ENCODE measurements at places on chromosomes 5 and 9. TPM values are rescaled to one million over a fixed set of nuclear protein-coding genes. Genes with fewer than 3 reads are reported as not detected.

FBN2 gene
- 81.6 TPM for total RNA-seq

ZNF366 gene
- under 0.01 TPM for total RNA-seq

PALM2AKAP2 gene
- total RNA-seq, result 24.5 TPM

ABO gene
- total RNA-seq, result not detected

C5orf58 gene
- total RNA-seq, result not detected

TIGD6 gene
- 6.1 TPM for total RNA-seq

C7 gene
- total RNA-seq, result under 0.01 TPM

STKLD1 gene
- total RNA-seq, result 0.32 TPM

PIP5K1B gene
- total RNA-seq, result under 0.01 TPM

SLC24A2 gene
- total RNA-seq, result not detected

DRD1 gene
- total RNA-seq, result under 0.01 TPM

ZNF883 gene
- total RNA-seq, result 2.2 TPM

GRCh38 chr5:9712506-9712905, 82.4 kb upstream of the TAS2R1 start:
- DNase-seq, result peak; percentile 82

DNA sequence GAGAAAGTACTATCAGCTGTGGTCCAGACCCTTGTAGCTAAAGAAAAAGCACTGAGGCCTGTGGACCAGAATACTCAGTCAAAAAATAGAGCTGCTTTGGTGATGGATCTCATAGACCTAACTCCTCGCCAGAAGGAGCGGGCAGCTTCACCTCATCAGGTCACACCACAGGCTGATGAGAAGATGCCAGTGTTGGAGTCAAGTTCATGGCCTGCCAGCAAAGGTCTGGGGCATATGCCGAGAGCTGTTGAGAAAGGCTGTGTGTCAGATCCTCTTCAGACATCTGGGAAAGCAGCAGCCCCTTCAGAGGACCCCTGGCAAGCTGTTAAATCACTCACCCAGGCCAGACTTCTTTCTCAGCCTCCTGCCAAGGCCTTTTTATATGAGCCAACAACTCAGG, 8.9 kb downstream of the RAB24 start:
- DNase-seq, result no peak

- no peak for DNase-seq
Measured at GRCh38 chr5:127863610-127864395, 160.6 kb downstream of the CCDC192 start.

GRCh38 chr5:15620501-15620900, 120.5 kb downstream of the FBXL7 start:
- DNase-seq, result peak; percentile 49

- DNase-seq, result peak; percentile 75
Measured at GRCh38 chr9:129489838-129490582, 130.9 kb downstream of the C9orf50 start.

GRCh38 chr9:33517373-33517772, 6.7 kb upstream of the ANKRD18B start:
- peak; percentile 48 for DNase-seq

GRCh38 chr5:1161108-1161832, 40.1 kb upstream of the SLC6A19 start:
- DNase-seq, result no peak

GRCh38 chr5:134604908-134605307, 27.7 kb downstream of the SAR1B start:
- no peak for DNase-seq

- no peak for DNase-seq
Measured at GRCh38 chr9:106120071-106120470, 425.7 kb downstream of the TMEM38B start.

GRCh38 chr9:118896324-118897000, 472.8 kb downstream of the BRINP1 start:
- no peak for DNase-seq

DNA sequence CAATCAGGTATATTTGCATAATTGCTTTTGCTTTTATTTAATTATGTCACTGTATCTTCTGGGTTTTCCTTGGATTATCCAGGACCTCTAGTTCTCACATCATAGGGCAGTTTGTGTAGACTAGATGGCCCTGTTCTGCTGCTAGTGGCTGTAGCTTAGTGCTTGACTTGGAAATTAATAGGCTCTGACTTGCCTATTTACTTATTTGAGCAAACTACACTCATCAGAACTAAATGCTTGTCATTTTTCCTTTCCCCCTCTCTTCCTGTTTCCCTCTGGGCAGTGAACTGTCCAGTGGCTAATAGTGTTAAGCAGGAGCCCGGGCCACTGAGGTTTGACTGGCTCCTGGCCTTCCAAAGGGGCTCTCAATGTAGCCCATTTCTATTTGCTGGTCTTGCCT, 135.7 kb downstream of the MAN2A1 start:
- no peak for DNase-seq

DNA sequence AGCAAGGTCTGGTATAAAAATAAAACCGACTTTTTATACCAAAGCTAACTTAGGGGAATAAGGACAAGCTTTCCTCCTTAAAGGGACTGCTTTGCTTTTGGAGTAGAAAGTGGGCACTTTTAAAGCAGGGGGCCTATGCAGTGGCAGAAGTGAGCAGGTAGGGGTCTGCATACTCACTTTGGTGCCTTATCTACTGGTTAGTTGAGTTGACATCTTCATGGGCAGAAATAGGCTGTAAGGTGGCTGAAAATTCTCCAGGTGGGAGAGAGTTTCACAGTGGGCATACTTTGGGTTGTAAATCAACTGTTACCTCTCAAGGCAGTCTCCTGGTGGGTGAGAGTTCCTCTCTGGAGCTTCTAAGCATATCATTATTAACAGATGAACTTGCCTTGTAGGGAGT, 24.8 kb downstream of the OSMR start:
- no peak for DNase-seq

DNA sequence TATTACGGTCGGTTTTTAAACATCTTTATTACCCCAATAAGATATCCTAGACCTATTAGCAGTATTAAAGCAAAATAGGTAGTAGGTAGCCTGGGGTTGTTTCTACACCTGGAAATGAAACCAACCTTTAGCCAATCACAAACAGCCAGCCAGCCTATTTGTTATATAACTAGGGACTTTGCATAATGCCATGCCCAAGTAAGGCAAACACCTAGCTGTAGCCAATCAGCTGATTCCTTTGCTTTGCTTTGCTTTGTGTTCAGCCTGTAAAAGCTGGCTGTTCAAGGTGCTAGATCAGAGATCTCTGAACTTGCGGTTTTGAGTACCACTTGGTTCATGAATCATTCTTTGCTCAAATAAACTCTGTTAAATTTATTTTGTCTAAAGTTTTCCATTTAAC, 46.5 kb upstream of the SETD9 start:
- DNase-seq, result no peak

DNA sequence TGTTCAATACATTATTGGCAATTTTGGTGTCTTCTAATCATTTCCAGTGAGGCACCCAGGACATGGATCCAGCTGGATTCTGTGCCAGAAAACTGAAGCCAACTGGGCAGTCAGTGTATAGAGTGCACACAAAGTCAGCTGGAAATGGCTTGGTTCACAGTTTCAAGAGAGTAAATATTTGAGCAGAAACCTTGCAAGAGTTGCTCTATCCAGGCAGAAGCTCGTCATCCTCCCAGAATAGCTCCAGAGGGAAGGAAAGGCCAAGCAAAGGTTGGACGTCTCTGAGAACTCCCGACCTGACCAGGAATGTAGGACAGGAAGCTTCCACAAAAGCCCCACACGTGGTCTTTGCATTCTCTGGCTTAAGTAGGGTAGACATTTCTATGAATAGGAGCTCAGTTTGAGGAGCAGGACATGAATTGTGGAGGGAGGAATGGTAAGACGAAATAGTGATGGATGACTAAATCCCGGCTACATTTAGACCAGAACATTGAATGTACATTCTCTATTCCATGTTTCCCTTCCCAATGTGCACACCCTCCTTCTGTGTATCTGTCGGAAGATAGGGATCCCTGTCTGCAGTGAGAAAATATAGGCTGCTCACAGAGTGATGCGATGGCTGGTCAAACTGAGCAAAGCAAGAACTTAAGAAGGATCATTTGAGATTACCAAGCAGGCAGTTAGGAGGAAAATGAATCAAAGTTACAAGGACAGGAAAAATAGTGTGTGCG, 72.7 kb upstream of the FCN2 start:
- DNase-seq, result peak; percentile 68

GRCh38 chr5:75639535-75640311, 28.5 kb downstream of the ANKDD1B start:
- no peak for DNase-seq

- DNase-seq, result peak; percentile 64
Measured at GRCh38 chr9:83956436-83957247, 23.4 kb downstream of the HNRNPK start.

DNA sequence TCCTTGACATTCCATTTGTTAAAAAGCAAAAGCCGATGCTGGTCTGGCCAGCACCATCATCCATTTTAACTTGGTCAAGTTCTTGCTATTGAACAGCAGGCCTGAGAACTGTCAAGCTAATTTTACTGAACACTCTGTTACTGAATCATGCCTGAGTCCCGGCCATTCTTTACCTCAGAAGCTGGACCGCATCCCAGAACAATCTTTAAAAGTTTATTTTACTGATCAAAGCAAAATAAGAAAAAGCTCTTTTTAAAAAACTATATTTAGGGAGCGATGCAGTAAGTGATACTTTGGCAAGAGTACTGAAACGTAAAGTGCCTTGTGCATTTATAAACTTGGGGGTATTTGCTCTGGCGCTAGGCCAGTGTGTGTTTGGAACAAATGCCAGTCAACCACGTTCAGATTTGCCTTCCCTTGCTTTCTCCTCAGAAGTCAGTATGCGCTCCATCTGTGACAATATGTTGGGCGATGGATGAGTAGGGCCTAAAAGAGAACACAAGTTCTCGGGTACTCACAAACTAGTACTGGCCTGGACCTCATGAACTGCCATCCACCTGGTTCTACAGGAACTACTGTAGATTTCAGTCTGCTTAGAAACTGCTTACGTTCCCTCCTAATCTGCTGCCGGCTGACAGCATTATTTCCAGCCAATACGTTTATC, 161.9 kb downstream of the MAPKAP1 start:
- peak; percentile 63 for DNase-seq

- DNase-seq, result peak; percentile 42
Measured at GRCh38 chr5:76836181-76836580, 13.6 kb upstream of the S100Z start.

- no peak for DNase-seq
Measured at GRCh38 chr5:178301641-178302040, 69.0 kb upstream of the PHYKPL start.

DNA sequence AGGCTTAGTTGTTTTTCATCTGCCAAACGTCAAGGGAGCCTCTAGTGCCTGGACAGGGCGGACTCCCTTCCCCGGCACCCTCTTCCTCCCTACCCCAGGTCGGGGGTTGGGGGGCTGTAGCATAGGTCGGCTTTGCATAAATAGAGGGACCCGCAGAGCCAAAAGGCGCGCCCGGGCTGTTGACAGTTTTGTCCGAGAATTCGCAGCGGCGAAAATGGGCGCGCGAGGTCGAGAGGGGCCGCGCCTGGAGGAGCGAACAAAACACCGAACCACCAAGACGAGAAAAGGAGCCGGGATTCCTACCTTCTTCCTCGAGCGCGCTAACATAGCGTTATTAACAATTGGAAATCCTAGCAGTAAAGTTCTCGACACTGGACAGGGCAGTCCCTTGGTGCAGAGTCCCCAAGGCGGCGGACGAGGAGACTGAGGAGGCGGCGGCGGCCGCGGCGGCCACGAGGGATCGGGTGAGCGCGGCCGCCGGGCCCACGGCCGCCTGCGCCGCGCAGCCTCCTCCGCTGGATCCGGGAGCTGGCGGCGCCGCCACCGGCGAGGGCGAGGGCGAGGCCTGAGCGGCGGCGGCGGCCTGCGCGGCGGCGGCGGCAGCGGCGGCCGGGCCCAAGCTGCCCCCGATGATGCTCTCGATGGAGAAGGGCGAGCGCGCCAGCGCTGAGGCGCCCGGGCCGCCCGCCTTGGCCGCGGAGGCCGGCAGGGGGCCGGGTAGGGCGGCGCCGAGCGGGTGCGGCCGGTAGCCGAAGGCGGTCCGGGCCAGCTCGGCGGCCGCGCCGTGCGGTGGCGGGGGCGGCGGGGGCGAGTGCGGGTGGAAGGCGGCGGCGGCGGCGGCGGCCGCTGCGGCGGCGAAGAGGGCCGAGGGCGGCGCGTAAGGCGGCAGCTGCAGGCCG, 1.7 kb downstream of the FOXD1 start:
- peak; percentile 13 for DNase-seq

DNA sequence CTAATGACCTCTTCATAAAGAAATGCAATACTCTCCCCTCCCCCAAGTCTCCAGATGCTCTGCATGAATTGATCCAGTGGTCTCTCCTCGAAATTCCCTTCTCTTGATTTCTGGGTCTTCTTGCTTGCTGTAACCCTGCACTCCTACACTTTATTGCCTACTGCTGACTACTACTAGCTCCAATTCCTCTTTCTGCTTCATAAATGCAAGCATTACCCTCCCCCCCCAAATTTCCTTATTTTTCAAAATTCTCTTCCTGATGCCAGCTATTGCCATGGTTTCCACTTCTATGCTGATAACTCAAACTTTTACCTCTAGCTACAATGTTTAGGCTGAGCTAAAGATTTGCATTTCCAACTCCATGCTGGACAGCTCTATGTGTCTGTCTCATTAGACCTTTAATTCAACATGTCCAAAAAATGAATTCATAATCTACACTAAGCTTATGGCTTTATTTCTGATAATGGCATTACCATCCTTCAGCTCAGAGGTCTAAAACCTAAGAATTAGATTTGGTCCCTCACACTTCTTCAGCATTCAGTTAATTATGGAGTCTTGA, 1.4 kb downstream of the ZBTB26 start:
- no peak for DNase-seq

GRCh38 chr5:178155065-178155464, 1.4 kb upstream of the NHP2 start:
- no peak for DNase-seq

GRCh38 chr5:149310947-149311658, 34.2 kb upstream of the GRPEL2 start:
- peak; percentile 37 for DNase-seq

GRCh38 chr9:108688676-108689075, 167.1 kb downstream of the ACTL7B start:
- DNase-seq, result no peak

GRCh38 chr9:19231126-19231903, 822 bp downstream of the DENND4C start:
- peak; percentile 38 for DNase-seq

- peak; percentile 99 for DNase-seq
Measured at GRCh38 chr9:93095205-93096130, 549 bp upstream of the CARD19 start.

- DNase-seq, result no peak
Measured at GRCh38 chr5:127176769-127177168, 103.5 kb upstream of the C5orf63 start.

GRCh38 chr5:151885138-151885908, 39.3 kb downstream of the GLRA1 start:
- DNase-seq, result no peak

GRCh38 chr5:39420482-39421145, 4.2 kb downstream of the DAB2 start:
- peak; percentile 51 for DNase-seq

- DNase-seq, result peak; percentile 87
Measured at GRCh38 chr9:133074111-133074651, 12.4 kb downstream of the CEL start.

All from fibroblast of villous mesenchyme (primary cell).